ENCODE measurements at places on chromosomes 6 and 20. TPM values are rescaled to one million over a fixed set of nuclear protein-coding genes. Genes with fewer than 3 reads are reported as not detected.

KCNB1 gene
- total RNA-seq: 0.58 TPM

E2F1 gene
- 3.1 TPM for total RNA-seq

TRERF1 gene
- 4.8 TPM for total RNA-seq

ELOVL4 gene
- total RNA-seq: 2.1 TPM

All from ovary (tissue), 10 donors.